Renal pelvis (tissue), 12 donors: ENCODE measurements at places on chromosomes 4 and X.
A peak's percentile ranks its signal among the peaks of the same experiment; 100 is the strongest.

DNA sequence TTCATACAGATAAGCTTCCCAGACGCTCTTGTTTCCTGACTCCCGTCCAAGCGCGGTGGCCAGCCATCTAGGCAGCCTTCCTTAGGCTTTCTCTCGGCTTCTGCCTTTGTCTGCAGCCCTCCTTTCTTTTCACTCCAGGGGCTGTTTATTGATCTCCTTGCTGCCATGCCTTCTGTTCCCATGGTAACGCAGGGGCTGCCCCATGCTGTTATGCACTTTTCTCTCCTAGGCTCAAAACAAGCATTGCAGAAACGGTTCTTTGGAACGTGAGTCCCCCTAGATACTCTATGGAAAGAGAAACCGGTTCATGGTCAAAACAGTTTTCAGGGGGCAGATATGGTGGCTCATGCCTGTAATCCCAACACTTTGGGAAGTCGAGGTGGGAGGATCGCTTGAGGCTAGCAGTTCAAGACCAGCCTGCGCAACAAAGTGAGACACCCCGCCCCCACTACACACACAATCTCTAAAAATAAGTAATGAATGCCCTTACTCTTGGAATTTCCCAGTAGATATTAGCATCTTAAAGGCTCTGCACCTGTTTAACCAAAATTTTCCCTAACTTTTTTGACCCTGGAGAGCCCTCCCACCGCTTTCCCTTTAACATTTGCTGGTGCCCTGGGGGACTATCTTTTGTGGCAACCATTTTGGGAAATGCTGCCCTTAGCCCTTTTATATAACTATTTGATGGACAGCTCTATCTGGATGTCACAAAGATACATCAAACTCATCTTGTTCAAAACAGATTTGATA lies 53.9 kb upstream of the ZNF157 start:
- DNase-seq: no peak

DNA sequence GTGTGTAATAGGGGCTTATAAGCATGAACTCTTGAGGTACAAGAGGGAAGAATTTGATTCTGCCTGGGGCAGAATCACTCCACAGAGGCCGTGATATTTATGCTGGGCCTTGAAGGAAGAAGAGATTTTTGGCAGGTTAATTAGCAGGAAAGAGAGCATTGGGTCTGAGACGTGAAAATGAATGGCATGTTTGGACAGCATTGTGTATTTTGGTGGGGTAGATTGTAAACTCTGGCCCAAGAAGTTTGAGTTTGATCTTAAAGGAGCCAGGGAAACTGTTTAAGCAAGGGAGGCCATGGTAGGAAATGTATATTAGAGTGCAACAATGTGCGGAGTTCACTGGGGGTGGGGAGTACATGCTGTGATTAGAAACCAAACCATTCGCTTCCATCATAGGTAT lies 62.4 kb downstream of the NPNT start:
- DNase-seq: no peak

GRCh38 chr4:7581477-7581876 lies 146.7 kb upstream of the PSAPL1 start:
- DNase-seq: peak; percentile 82

- no peak for DNase-seq
These were observed 13.5 kb downstream of the EMCN start for GRCh38 chr4:100504086-100504874.

GRCh38 chr4:125520258-125520990 lies 205.7 kb downstream of the FAT4 start:
- DNase-seq: no peak

DNA sequence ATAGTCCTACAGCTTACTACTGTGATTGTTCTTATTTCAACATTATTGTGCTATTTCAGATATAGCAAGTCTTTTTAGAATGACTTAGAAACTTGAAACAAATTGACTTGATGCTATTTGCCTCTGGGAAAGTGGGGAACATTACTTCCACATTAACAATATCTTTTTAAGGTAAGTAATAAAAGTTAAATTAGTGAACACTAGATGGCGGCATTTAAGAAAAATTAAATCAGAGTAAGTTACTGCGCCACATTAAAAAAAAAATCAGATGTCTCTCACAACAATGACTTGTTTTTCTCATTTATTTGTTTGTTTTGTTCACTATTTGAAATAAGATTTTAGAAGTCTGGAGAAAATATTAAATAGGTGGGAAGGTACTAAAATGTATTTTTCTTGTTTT lies 1026.9 kb upstream of the SLIT2 start:
- DNase-seq: peak; percentile 21

- no peak for DNase-seq
These were observed 119.6 kb downstream of the PDLIM5 start for GRCh38 chr4:94571298-94571697.

DNA sequence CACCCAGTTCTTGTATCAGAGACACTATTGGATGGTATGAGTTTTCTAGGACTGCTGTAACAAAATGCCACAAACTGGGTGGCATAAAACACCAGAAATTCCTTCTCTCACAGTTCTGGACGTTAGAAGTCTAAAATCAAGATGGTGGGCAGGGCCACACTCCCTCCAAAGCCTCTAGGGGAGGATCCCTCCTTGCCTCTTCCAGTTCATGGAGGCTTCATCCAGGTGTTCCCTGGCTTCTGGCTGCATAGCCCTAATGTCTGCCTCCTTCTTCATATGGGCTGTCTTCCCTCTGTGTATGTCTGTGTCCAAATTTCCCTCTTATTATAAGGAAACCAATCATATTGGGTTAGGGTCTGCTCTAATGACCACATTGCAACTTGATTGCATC lies 38.4 kb upstream of the RASL11B start:
- DNase-seq: no peak

GRCh38 chr4:85113706-85114105 lies 147.2 kb upstream of the WDFY3 start:
- no peak for DNase-seq

DNA sequence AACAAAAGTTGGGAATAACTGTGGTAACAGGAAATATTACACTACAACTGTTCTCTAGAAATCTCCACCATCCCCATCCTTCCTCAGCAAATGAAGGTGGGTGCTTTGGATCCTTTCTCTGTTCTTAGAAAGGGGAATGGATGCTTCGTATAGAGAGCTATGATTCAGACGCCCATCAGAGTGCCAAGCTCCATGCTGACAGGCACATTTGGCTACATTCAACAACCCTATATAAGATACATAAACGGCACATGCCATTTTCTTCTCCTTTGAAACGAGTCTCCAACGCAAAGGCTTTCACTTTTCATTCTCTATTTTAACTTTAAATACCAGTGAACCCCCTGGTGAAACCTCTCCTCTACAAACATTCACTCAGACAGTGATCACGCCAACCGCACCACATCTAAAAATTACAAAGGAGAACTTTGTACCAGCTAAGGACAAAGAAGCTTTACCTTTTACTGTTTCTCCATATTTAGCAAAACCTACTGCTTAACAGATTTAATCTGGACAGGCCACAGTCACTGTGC lies 172.5 kb downstream of the TSPAN5 start:
- no peak for DNase-seq

DNA sequence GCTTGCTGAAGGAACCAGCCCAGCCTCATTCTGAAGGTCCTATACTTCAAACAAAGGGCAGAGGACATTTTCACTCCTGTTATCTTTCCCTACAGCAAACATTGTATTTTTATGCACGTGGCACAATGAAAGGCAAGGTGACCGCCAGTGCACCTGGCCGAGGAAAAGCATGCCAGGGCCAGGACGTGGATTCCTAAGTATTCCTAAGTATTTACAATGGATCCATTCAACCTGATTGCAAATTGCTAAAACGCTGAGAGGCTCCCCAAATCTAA lies 127.9 kb upstream of the FTHL17 start:
- DNase-seq: no peak

- DNase-seq: no peak
These were observed 1008.7 kb downstream of the GLUD2 start for GRCh38 chrX:122055979-122056715.

- DNase-seq: no peak
These were observed 21.9 kb downstream of the REELD1 start for GRCh38 chr4:146236216-146236615.

DNA sequence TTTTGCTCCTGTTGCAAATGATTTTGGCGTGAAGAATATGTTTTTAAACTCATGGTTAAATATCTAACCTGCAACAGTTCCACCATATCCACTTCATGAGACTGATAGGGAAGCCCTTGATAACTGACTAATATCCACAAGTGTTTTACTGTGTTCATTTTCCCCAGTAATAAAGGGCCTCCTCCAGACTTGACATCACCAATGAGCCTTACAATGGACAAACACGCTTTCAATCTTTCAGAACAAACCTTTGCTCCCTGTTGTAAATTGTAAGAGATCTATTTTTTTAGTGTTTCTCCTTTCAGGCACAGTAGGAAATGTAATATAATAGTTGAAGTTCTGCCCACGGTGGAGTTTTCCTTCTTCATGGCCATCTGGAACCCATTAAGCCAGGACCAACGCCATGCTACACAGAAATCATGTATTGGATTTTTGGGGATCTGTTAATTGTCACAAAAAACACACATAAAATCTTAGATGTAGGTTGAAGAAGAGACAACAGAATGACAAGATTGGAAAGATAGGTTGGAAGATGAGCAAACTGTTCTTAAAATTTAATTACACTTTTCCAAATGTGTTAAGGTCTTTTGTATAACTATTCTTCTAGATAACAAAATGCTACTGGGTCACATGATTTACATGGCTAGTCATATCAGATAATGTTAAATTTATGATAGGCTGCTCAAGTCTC lies 1030.1 kb downstream of the FSTL5 start:
- no peak for DNase-seq

DNA sequence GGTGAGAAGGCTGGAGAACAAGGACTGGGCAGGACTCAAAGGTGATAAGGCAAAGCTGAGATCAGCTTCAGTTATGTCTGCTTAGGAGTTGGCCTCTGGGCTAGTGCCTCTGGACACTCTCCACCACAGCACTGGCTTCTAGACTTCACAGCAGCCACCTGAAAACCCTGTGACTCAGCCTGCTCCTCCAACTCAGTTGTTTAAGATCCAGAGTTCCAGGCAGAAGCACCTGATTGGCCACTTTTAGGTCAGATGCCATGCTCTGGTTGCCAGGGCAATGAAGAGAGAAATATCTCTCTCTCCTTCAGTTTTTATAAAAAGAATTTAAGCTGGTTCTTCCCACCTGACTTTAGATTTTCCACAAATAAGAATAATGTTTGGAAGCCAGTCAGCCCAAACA lies 47.9 kb upstream of the BLTP1 start:
- DNase-seq: no peak

DNA sequence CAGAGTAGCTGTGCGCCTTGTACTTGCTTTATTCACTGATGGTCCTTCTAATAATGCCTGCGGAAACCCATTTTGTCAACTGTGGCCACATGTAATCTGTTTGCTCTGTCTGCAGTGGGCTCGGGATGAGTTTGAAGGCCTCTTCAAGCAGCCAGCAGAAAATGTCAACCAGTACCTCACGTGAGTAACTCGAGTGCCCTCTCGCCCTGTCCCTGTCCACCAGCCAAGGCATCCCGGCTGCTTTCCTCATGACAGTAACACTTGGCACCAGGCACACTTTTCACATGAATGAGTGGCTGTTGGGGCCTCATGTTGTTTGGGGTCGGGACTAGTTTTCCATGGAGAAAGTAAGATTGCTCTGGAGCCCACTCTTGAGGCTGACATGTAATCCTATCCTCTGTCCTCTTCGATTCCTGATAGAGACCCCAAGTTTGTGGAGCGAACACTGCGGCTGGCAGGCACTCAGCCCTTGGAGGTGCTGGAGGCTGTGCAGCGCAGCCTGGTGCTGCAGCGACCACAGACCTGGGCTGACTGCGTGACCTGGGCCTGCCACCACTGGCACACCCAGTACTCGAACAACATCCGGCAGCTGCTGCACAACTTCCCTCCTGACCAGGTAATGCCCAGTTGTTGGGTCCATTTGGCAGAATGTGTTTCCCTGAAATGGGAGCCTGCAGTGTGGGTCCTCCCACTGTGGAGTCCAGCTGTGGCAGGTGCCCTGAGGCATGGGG lies 8.8 kb upstream of the CDK16 start:
- no peak for DNase-seq

DNA sequence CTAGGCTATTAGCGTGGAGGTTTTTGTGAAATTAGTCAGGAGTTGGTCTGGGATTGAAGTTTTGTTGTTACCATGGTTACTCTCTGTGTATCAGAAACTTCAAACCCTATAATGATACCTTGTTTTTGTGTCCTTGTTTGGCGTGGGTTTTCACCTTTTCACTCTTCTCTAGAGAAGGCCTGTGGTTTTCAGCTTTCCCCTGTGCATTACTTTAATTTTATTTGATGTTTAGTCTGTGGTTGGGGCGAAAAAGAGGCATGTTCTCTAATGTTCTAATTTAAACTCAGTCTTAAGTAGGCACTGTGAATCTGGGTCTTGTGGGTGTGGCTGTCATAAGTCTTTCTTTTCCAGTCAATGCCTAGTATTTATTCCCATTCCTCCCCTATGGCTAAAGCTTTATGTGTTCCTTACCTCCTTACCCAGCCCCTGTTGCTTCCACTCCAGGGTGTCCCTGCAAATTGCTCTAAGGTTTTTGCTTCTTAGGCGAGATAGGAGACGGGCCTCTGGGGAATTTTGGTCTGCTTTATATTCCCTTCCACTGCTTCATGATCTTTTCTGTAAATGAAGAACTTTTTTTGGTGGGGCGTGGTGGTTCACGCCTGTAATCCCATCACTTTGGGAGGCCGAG lies 326.3 kb upstream of the ZCCHC13 start:
- DNase-seq: no peak

DNA sequence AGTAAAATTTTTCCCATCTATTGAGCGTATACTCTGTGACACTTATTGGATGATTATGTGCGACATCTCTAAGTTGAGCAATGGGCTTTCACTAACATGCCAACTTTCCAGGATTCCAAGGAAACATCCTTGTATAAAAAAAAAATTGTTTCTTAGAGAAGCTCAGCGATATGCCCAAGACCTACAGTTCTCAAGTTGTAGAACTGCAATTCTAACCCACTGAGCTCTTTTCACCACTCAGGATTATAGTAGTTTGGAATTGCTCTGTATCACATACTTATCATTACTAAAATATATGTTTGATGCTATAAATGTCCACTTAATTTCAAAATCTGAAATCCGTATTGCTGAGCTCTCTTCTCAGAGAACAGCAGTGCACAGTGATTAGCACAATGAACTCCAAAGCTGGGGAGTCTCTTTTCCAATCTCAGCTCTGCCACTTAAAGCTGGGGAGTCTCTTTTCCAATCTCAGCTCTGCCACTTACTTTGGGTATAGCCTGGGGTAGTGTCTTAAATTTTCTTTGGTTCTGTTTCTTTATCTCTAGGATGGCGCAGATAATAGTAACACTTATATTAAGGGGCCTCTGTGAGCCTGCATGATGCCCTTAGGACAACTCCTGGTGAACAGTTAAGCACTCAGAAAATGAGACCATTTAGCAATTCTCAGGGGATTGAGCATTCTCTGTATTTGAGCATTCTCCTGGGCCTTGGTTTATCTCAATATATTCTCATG lies 1722.2 kb upstream of the AGA start:
- no peak for DNase-seq
